ENCODE measurements at places on chromosomes 16 and 17.

GRCh38 chr17:8020776-8021564 lies 17.9 kb upstream of the ALOX15B start:
- DNase-seq, result no peak

GRCh38 chr16:50671644-50672260 lies 9.4 kb downstream of the SNX20 start:
- DNase-seq, result peak; percentile 56

- DNase-seq, result no peak
Observed at GRCh38 chr17:6571452-6571781, 15.1 kb upstream of the PITPNM3 start.

DNA sequence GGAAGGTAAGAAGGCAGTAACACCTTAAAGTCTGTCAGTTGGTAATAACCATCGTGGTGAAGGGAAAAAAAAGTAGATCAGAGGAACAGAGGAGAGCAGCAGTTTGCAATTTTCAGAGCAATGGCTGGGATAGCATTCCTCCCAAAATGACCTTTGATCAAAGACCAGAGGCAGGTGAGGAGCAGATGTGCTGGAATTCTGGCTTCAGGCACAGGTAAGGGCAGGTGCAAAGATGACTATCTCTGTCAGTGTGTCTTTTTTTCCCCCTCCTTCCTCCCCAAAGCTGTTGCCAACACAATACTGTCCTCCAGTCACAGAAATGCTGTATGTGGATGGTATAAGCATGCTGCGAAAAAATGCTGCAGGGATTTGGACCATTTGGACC lies 166.7 kb downstream of the XYLT1 start:
- DNase-seq, result no peak
